ENCODE measurements at places on chromosomes 4 and X. TPM values are rescaled to one million over a fixed set of nuclear protein-coding genes. Genes with fewer than 3 reads are reported as not detected.
A peak's percentile ranks its signal among the peaks of the same experiment; 100 is the strongest.

The UGT2B10 gene
- total RNA-seq, result not detected

The SHISA3 gene
- total RNA-seq, result not detected

DNA sequence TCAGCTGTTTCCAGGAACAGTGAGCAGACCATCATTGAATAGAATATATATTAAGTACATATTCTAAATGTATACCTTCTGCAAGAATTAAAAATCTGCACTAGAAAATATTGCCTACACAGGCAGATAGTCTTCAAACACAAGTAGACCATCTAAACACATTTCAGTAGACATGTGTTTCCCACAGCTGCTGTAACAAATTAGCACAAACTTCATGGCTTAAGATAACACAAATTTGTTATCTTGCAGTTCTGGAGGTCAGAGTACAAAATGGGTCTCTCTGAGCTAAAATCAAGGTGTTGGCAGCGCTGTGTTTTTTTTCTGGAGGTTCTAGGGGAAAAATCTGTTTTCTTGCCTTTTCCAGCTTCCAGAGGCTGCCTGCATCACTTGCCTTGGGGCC lies 42.7 kb downstream of the SH3RF1 start:
- DNase-seq, result no peak

The MXRA5 gene
- total RNA-seq, result not detected

GRCh38 chrX:1248331-1249061 lies 20.1 kb upstream of the CSF2RA start:
- DNase-seq, result no peak

DNA sequence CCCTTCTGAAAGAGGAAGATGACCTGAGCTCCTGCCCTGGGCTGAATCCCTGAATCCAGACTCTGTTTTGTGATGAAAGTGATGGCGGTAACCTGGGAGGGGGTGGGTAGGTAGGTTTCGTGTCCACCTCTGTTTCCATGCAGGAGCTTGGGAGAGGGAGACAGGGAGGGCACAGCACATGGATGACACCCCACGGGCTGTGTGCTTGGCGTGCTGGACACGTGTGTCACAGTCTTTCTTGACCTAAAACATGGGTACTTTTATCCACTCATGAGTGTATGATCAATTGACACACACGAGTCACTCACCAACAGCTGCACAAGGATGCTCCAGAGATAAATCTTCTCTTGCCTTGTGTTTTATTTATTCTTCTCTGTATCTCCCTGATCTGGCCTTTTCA lies 111.5 kb downstream of the DHRSX start:
- no peak for DNase-seq

DNA sequence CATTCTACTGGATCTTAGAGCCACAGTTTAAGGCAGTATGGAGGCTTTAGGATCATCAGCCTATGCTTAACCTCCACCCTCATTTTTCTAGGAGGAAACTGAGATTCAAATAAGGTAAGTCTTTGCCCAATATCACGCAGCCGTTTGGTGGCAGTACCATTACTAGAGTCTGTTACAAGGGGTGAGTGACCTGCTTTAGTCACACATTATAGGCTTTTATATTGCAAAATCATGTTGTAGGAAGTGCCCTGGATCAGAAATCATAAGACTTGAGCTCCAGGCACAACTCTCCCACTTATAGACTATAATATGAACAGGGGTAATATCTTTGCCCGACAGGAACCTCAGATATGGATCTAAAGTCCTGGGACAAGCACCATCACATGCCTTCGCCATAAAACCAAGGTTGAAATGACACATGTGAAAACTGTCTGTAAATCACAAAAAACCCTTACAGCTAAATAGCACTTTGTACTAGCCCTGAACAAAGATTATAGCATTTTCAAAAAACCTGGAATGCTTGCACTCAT lies 19.2 kb downstream of the HPSE start:
- DNase-seq, result no peak

The NUP62CL gene
- total RNA-seq, result 0.48 TPM

DNA sequence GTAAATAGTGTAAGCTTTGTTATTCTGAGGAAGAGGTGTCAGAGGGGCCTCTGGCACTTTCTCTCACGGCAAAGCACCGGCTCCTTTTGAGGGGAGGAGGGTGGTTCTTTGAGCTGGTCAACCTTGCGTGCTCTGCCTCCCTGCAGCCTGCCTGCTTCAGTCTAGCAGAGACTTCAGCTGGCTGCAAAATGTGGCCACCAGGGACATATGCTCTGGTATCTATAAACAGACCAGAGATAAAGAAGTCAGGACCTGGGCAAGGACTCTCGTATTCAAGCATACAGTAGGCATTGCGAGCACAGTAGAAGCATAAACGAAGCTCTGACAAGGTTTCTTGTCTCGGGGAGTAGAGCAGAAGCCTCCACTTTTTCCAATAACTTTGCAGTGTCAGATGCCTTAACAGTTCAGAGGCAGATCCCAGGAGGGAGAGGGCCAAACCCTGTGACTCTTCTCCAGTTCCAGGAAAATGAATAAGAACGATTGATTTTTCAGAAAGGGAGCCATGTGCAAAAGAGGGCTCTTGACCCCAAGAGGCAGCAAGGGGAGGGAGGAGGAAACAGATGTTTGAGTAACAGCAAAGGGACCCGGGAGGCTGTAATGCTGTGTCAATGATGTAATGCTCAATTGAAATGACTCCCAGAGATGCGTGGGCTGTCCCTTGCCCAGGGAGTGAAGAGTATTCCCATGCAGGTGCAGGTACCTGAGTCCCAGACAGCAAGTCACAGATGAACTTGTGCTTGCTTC lies 57.9 kb upstream of the TEX13D start:
- no peak for DNase-seq

DNA sequence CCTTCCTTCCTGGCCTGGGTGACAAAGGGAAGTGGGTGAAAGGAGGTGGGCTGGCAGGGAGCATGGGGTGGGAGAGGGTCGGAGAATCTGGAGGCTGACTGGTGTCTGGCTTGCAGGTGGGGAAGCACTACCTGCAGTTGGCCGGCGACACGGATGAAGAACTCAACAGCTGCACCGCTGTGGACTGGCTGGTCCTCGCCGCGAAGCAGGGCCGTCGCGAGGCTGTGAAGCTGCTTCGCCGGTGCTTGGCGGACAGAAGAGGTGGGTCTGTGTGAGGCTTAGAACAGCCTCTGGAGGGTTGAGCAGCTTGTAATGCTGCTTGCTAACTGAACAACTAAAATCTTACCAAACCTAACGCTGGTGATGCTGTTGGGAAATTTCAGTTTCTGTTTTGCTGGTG lies 19.2 kb downstream of the WFS1 start:
- DNase-seq, result no peak

DNA sequence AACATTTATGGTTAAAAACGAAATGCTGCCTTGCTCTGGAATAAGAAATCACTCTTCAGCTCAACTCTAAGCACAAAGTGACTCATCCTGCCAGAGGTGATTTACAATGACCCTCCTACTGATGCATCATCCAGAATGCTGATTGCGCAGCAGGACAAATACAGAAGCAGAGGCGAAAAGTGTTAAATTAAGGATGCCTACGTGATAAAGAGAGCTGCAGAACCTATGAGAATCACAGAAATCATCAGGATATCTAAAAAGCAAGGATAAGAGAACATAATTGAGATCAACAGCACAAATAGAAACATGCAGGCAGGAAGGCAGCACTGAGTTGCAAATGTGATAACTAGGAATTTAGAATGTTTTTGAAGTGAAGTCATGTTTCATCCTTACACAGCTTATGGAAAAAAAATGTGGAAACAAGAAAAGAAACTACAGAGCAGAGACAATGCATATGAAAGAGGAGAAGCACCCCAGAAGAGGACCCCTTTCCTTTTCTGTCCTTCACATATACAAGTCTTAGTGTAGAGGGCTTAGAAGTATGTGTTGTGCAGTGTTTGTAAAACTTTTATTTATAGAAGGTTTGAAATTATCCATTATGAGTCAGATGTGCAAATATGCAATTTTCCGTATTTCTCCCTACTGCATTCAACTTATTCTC lies 188.4 kb downstream of the SLC7A11 start:
- peak; percentile 61 for DNase-seq

DNA sequence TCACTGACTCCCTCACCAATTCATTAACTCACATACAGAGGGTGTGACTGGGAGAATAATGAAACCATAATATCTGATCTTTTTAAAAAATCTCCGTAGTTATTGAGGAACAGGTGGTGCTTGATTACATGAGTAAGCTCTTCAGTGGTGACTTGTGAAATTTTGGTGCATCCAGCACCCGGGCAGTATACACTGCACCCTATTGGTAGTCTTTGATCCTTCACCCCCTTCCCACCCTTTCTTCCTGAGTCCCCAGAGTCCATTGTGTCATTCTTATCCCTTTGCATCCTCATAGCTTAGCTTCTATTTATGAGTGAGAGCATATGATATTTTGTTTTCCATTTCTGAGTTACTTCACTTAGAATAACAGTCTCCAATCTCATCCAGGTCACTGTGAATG lies 1143.8 kb downstream of the PCDH19 start:
- DNase-seq, result no peak

The USP17L24 gene
- total RNA-seq, result not detected

DNA sequence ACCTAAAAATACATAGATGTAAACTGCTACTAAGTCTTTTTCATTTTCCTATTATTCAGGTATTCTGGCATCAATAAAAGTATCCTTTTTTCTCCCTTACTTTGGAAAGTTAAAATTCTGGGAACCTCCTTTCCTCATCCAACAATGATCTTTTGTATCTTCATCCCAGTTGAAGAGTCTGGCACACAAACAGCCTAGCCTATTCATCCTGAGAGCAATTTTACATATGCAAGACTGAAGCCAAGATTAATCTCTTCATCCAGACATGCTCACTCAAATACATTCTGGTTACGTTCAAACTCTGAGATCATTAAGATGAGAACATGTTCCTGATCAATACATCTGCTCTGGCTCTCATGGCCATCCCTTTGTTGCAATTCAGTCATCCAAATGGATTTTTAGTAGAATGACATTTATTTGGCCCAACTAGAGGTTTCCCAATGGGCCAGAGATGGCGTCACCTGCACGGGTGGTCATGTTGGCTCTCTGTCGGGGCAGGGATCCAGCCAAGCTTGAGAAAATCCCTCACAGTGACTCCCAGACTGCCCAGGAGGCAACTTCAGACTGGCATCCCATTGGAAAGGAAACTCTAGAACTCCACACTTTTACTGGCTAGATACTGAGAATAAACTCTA lies 135.3 kb upstream of the VCX2 start:
- no peak for DNase-seq

- no peak for DNase-seq
Measured at GRCh38 chr4:152795891-152796290, 16.1 kb downstream of the ARFIP1 start.

The PRRG1 gene
- total RNA-seq, result 14.5 TPM

- no peak for DNase-seq
Measured at GRCh38 chr4:993111-994029, at the start of gene SLC26A1. SLC26A1 (minus strand) TSS chr4:993404; CDS start chr4:991703, 1,701 bp downstream.

The IL13RA2 gene
- total RNA-seq, result 177 TPM

DNA sequence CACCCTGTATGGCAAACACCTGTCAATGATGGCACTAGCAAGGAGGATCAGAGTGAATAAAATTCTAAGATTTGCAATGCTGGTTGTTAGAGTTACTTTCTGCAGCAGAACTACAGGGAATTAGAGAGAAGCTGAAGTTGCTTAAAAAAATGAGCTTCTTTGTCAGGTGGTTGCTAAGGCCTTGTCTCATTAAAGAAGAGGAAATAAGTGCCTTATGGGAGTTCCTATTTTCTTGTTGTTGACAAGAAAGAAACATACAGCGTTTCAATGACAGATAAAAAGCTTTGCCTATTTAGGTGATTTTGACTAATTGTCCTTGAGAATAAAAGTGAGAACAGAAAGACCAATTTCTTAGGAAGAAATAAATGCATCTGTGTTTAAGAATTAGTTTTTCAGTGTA lies 106.0 kb upstream of the ARHGAP24 start:
- DNase-seq, result no peak

GRCh38 chr4:62797221-62797620 lies 1597.1 kb downstream of the ADGRL3 start:
- no peak for DNase-seq

DNA sequence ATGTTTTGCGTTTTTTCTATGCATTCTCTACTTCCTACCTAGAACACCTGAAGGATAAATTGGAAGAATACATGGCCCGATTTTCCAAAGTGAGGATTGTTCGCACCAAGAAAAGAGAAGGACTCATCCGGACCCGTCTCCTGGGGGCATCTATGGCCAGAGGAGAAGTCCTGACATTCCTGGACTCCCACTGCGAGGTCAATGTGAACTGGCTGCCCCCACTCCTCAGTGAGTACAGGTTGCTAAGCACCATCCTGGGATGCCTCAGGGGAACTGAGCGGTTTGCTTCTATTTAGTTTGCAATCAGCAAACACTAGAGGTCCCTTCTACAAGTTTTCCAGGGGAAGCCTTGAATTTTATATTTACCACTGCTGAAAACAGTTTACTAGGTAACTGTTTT lies 359.3 kb upstream of the GALNT7 start:
- no peak for DNase-seq

DNA sequence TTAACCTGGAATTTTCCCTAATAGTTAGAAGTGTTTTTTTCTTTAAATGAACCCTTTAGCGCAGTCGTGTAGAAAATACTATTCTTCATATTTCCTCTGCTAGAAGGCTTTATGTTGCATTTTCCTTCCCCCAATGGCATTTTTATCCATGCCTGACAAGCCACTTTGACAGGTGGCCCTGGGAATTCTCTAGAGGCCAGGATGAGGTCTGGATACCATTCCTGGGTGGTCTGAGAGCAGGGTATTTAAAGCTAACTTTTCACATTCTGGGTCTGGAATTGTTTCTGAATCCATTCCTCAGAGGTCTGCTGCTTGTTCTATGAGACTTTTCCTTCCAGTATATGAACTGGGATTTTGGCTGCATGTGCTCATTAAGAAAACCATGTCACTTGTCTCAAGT lies 31.2 kb upstream of the PDGFRA start:
- DNase-seq, result no peak

The ASB5 gene
- total RNA-seq, result 0.37 TPM

The TXK gene
- total RNA-seq, result 0.06 TPM

DNA sequence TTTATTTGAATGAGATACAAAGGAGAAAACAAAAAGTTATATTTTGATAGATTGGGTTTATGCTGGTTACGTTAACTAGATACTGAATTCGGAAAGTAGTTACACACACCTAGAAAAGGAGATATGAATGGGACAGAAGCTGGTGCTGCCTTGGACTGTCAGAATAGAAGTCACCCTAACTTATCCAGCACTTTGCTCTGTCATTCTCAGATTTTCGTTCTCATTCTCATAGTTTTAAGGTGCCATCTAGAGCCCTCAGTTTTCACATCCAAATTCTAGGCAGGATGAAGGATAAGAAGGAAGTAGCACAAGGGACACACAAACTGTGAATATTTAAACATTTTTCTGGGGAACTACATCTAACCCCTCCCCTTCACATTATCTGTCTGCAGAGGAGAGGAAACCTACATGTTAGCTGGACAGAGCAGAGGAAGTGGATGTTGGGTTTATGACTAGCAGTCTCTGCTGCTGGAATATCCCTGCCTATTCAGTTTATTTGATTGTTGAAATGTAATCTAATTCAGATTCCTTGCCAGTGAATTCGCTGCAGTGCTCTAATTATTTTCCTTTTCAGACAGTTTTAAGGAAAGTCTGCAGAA lies 521.9 kb downstream of the FAT4 start:
- peak; percentile 6 for DNase-seq

The SPARCL1 gene
- 0.12 TPM for total RNA-seq

The BEX2 gene
- total RNA-seq, result 19.2 TPM

- no peak for DNase-seq
Measured at GRCh38 chr4:184021389-184021788, 116.3 kb downstream of the STOX2 start.

- no peak for DNase-seq
Measured at GRCh38 chr4:78767350-78767749, 8.8 kb upstream of the BMP2K start.

GRCh38 chr4:145487631-145488030 lies 6.0 kb downstream of the SMAD1 start:
- DNase-seq, result no peak

The MAGEA6 gene
- 65.0 TPM for total RNA-seq

The SUPT20HL2 gene
- total RNA-seq, result not detected

- DNase-seq, result no peak
Measured at GRCh38 chr4:173046818-173047217, 121.8 kb upstream of the GALNT7 start.
